ENCODE measurements at places on chromosomes 5 and 9. TPM values are rescaled to one million over a fixed set of nuclear protein-coding genes. Genes with fewer than 3 reads are reported as not detected.

PCDHB4 gene
- total RNA-seq: 1.8 TPM

TEX53 gene
- total RNA-seq: not detected

C7 gene
- 2.3 TPM for total RNA-seq

DNA sequence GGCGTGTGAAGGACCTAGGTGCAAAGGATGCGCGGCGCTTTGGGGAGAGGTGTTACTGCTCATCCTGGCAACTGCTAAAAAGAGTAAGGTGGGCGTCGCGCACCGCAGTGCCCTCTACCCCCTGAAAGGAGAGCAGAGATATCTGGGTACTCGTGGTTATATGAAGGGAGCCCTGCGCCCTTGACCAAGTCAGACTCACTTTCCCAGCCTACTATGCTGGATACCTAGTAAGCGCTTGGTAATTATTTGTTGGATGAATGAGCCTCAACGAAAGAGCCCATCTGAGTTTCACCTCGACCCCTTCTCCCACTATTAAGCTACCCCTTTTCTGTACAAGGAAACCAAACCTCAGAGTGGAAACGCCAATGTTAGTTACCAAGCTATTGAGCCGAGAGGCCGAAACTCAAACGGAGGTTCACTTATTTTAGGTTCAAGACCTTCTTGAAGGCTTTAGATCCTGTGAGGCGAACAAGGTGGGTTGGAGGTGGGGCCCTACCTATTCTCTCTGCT is 8.0 kb downstream of the LHX6 start:
- DNase-seq: no peak
- H3K36me3 ChIP-seq: no peaks in the 10 kb centered on the region
- peak overlapping the region; percentile 21 for H3K4me3 ChIP-seq
- H3K27me3 ChIP-seq: peaks cover 95% of the 10 kb centered on the region
- no peak overlapping the region for H3K27ac ChIP-seq
- H3K4me1 ChIP-seq: peaks cover 35% of the 10 kb centered on the region

- H3K4me1 ChIP-seq: no peaks in the 10 kb centered on the region
- H3K27ac ChIP-seq: no peak overlapping the region
- H3K36me3 ChIP-seq: peaks cover 27% of the 10 kb centered on the region
- no peak overlapping the region for H3K4me3 ChIP-seq
- no peaks in the 10 kb centered on the region for H3K27me3 ChIP-seq
- no peak for DNase-seq
Observed at GRCh38 chr5:124641154-124641792, 105.2 kb downstream of the ZNF608 start.

DNA sequence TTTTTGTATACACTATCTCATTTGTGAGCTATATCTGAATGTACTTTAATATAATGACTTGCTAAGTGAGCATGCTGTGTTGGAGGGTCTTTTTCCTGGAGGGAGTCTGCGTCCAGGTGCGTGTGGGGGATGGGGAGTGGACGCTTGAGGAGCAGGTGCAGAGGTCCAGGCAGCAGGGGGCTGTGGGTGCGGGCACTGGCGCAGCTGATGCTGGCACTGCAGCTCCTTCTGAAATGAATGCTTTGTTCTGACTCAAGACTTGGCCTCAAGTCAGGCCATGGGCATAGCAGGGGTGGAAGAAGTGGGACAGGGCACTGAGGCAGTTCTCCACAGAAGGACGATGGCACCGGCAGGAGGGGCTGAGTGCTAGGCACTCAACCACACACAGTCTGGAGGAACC is 165.7 kb upstream of the IRX1 start:
- no peak overlapping the region for H3K4me3 ChIP-seq
- no peaks in the 10 kb centered on the region for H3K36me3 ChIP-seq
- no peak overlapping the region for H3K27ac ChIP-seq
- DNase-seq: no peak
- peaks cover 6% of the 10 kb centered on the region for H3K4me1 ChIP-seq
- H3K27me3 ChIP-seq: peaks cover 6% of the 10 kb centered on the region

- no peak for DNase-seq
- no peaks in the 10 kb centered on the region for H3K27me3 ChIP-seq
- H3K36me3 ChIP-seq: peaks cover 21% of the 10 kb centered on the region
- peaks cover 16% of the 10 kb centered on the region for H3K4me1 ChIP-seq
Observed at GRCh38 chr9:109883623-109884022, 103.6 kb downstream of the PALM2AKAP2 start.

DNA sequence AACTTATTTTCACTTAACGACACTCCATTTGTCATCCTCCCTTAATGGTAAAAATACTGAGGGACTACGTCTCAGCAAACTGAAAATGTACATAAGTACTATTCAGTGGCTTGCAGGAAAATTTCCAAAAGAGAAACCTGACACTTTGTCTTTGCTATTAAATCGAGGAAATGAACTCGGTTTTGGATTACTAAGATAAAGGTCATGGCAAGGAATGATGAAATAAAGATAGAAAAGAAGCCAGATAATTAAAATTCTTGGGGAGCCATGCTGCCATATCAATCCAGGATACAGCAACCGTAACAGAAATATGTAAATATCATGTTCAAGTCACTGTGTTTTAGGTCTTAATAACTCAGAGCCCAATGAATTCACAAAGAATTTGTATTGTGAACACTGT is 647.8 kb downstream of the CDH9 start:
- no peak overlapping the region for H3K4me3 ChIP-seq
- no peak overlapping the region for H3K27ac ChIP-seq
- H3K27me3 ChIP-seq: no peaks in the 10 kb centered on the region
- H3K4me1 ChIP-seq: no peaks in the 10 kb centered on the region
- no peak for DNase-seq
- H3K36me3 ChIP-seq: no peaks in the 10 kb centered on the region

DNA sequence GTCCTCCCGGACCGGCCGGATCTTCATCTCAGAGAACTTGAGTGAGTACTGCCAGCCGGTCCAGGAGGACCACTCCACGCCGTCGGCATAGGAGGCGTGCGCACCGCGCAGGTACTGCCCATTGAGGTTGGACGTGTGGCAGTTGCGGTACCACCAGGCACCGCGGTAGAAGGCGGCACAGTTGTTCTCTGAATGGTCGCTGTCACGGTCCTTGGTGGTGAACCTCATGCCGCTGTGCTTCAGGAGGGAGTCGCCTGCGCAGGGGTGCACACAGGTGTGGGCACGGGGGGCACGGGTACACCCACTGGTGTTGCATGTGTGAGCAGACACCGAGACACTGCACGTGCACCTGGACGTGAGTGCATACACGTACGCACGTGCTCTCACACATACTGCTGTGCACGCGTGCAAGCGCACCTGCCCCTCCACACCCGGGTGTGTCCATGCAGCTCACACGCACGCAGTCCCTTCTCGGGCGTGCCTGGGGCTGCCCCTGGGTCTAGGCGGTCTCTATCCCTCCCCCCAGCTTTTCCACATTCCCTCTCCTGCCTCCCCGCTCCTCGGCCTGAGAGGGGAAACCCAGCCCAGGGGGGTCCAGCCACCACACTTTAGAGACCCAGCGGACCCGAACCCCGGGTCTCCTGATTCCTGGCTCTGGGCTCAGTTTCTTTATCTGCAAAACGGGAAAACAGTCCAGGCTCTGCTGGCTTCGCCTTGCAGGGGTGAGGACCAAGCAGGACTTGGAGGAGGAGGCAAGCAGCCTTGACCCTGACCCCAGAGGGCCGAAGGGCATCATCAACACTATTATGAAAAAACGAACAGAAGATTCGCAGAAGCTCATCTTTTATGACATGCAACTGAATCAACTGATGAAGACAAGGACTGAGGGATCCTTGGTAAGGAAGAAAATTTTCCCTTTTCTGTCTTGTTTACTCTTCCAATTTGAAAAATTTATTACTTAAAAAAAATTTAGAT is 7.7 kb upstream of the QRFP start:
- H3K27me3 ChIP-seq: peaks cover 23% of the 10 kb centered on the region
- no peak overlapping the region for H3K27ac ChIP-seq
- no peaks in the 10 kb centered on the region for H3K36me3 ChIP-seq
- H3K4me3 ChIP-seq: no peak overlapping the region

DNA sequence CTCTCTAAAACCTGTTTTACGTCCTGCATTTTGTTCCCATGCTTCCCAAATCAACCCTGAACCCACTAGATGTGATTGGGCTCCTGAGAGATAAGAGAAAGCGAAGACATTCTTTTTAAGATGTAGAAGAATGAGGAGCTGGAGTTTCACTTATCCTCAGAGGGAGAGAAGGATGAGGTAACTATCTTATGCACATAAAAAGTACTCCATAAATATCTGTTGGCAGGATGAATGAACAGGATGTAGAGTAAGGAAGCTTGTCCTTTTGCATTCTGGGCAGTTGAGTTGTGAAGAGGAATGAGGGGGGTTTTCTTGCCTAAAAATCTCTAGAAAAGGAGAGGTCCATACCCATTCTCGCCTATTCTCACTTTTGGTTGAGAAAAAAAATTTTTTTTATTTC is 163.2 kb downstream of the UNC13B start:
- no peak for DNase-seq
- H3K4me1 ChIP-seq: no peaks in the 10 kb centered on the region
- no peak overlapping the region for H3K4me3 ChIP-seq
- H3K36me3 ChIP-seq: no peaks in the 10 kb centered on the region
- no peak overlapping the region for H3K27ac ChIP-seq

- no peak overlapping the region for H3K27ac ChIP-seq
- no peak for DNase-seq
- no peaks in the 10 kb centered on the region for H3K27me3 ChIP-seq
- peaks cover 76% of the 10 kb centered on the region for H3K36me3 ChIP-seq
Observed at GRCh38 chr5:1819458-1819857, 18.3 kb downstream of the NDUFS6 start.

- H3K4me3 ChIP-seq: no peak overlapping the region
- no peak for DNase-seq
- no peaks in the 10 kb centered on the region for H3K27me3 ChIP-seq
- no peaks in the 10 kb centered on the region for H3K4me1 ChIP-seq
- no peaks in the 10 kb centered on the region for H3K36me3 ChIP-seq
Observed at GRCh38 chr9:9437641-9438040, 1175.2 kb downstream of the PTPRD start.

GRCh38 chr5:131221888-131222287 is 42.0 kb upstream of the CDC42SE2 start:
- H3K4me1 ChIP-seq: no peaks in the 10 kb centered on the region
- no peaks in the 10 kb centered on the region for H3K27me3 ChIP-seq
- no peak overlapping the region for H3K4me3 ChIP-seq
- H3K36me3 ChIP-seq: no peaks in the 10 kb centered on the region
- DNase-seq: no peak

DNA sequence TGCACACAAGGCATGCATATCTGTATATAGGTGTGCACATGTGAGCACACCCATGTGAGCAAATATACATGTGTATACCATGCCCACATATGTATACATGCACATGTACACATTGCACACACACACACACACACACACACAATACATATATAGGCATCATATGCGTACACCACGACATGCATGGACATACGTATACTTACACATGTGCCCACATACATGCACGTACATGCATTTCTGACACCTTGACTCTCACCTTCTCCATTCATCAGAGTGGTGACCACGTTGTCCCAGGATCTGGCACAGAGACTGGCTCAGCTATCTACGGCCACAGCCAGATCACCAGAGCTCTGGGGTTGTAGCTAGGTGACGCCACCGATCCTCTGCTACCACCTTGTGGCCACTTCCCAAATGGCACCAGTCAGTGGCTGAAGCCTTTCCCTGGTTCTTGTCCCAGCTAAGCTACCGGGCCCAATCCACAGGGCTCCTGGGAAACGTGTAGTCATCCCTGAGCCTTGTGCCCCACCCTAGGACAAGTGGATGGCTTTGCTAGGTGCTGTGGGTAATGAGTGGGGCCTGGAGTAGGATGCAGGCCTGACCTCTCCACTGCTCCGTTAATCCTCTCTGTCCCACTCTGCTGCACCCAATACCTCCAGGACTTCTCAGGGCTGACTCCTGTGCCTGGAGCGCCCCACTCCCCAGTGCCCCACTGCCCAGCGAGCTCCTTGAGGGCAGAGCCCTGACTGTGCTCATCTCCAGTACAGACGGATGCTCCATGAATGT is 194.4 kb downstream of the RGS3 start:
- no peak overlapping the region for H3K27ac ChIP-seq
- peaks cover 38% of the 10 kb centered on the region for H3K4me1 ChIP-seq
- H3K36me3 ChIP-seq: no peaks in the 10 kb centered on the region
- peak; percentile 88 for DNase-seq

- peak; percentile 67 for DNase-seq
- H3K27ac ChIP-seq: no peak overlapping the region
- no peaks in the 10 kb centered on the region for H3K4me1 ChIP-seq
Observed at GRCh38 chr5:172133359-172134029, 54.5 kb downstream of the STK10 start.
